ENCODE measurements at places on chromosomes 1 and 21.

DNA sequence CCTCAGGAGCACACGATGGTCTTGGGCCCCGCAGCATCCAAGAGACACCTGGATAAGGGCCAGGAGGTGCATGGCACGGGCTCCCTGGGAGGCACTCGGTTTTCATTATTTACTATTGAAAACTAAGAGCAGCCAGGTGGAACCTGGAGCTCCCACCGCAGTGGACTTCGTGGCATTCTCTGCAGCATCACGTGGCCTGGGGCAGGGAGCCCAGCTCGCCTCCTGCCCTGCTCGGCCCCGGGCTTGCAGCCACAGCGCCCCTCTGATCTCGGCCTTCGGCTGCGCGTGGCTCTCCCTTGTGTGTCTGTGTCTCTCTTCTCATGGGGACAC is 121.6 kb downstream of the SIK1 start:
- DNase-seq, result no peak

- no peak for DNase-seq
These were observed 12.6 kb upstream of the SAMD11 start for GRCh38 chr1:910881-911721.

DNA sequence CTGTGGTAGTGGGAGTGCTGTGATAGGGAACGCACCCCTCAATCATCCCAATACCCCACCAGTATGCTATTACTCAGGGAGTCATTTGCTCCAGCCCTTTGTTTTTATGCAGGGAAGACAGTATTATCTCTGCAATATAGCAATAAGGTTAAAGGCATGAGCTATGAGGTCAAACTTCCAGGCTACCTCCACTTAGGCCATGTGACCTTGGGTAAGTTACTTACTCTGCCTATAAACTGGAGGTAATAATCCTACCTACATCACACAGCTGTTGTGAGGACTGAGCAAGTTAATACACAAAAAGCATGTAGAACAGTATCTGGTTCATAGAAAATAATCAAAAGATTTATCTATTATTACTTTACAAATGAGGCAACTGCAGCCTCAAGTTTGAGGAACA is 30.1 kb downstream of the MEF2D start:
- no peak for DNase-seq

GRCh38 chr1:115822117-115822516 is 18.8 kb downstream of the NHLH2 start:
- no peak for DNase-seq

DNA sequence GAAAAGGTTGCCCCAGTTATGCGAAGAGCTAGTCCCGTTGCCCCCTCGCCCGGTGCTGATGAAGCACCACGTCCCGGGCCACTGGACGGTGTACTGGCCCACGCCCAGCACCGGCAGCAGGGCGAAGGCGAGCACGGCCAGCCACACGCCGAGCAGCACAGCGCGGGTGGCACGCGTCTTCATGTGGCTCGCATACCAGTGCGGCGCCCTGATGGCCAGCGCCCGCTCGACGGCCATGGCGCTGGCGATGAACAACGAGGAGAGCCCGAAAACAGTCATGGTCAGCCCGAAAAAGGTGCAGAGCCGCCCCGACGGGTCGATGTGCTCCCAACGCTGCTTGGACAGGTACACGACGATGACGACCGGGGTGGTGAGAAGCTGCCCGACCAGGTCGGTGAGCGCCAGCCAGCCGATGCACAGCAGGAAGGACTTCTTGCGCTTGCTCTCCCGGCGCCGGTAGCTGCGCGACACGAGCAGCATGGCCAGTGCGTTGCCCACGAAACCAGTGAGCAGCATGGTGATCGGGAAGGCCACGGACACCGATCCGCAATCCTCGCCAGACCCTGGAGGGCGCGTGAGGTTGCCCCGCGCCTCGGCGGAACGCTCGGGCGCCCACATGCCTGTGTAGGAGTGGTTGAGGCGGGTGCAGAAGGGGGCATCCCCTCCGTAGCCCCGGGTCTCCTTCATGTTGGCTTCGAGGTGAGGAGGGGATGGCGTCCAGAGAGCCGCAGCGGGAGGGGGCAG is 553 bp downstream of the PTGER3 start:
- DNase-seq, result peak; percentile 50

- DNase-seq, result peak; percentile 88
These were observed at the start of gene DNAJC6 for GRCh38 chr1:65309304-65310077. Gene DNAJC6, plus strand, starts transcription at chr1:65309543. Its CDS starts 203 bp downstream, at chr1:65309746.

- no peak for DNase-seq
These were observed 39.3 kb downstream of the MAGI3 start for GRCh38 chr1:113429461-113430153.

DNA sequence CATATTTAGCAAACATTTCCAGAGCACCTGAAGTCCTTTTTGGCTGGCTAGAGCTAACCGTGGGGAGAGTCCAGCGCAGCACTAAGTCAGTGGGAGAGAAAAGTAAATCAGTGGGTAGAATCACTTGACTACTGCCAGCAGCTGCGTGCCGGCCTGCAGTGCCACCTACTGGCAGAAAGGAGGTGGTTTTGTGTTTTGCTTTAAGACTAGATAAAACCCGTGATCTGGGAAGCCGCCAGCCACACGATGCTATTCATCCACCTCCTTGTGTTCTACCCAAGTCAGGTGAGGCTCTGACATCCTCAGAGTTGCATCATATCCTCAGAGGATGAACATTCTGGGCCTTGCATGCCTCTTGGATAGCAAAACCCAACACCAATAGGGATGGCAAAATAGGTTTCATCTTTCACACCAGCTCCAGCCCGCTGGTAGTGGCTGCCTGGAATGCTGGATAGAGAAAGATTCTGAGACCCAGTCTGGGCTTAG is 14.1 kb upstream of the HEYL start:
- DNase-seq, result peak; percentile 84

GRCh38 chr1:15707239-15707925 is 23.3 kb downstream of the PLEKHM2 start:
- no peak for DNase-seq

- DNase-seq, result no peak
These were observed 336.0 kb upstream of the NR5A2 start for GRCh38 chr1:199691540-199691939.

DNA sequence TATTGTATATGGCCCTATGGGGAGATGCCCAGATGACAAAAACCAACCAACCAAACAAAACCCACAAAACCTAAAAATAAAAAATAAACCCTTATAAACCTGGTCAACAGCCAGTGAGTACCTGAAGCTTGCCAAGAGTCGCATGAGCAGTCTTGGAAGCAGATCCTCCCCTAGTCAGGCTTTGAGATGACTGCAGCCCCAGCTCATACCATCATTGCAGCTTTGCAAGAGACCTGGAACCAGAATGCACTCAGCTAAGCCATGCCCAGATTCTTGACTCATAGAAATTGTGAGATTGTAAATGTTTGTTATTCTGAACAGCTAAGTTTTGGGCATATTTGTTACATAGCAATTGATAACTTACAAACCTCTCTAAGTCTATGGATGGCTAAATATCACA is 326.8 kb downstream of the HLX start:
- no peak for DNase-seq

GRCh38 chr1:218514689-218515088 is 169.6 kb downstream of the TGFB2 start:
- DNase-seq, result no peak

DNA sequence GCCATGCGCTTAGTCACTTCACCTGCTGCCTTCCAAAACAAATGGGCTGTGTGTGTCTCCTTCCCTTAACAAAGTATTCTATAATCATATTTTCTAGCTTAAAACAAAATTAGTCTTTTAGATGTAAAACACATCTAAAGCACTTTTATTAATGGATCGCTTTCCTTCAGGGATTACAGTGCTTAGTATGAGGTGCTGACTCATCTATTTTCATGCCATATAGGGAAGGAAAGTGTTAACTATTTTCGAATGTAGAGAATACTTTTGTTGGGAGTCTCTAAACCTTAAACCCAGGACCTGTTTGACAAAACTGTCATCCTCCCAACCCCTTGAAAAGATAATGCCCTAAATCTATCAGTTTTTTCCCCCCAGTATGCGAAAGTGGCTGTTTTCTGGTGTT is 90.2 kb downstream of the PBX1 start:
- no peak for DNase-seq

GRCh38 chr21:42067531-42068255 is 3.4 kb upstream of the UMODL1 start:
- DNase-seq, result no peak

Data from right forelimb (tissue), 1 donor.